ENCODE measurements at places on chromosomes 3 and 15. TPM values are rescaled to one million over a fixed set of nuclear protein-coding genes. Genes with fewer than 3 reads are reported as not detected.

The PIAS1 gene
- polyA plus RNA-seq: 63.0 TPM

- no peak for DNase-seq
These were observed 23.3 kb downstream of the SCG5 start for GRCh38 chr15:32664796-32665195.

DNA sequence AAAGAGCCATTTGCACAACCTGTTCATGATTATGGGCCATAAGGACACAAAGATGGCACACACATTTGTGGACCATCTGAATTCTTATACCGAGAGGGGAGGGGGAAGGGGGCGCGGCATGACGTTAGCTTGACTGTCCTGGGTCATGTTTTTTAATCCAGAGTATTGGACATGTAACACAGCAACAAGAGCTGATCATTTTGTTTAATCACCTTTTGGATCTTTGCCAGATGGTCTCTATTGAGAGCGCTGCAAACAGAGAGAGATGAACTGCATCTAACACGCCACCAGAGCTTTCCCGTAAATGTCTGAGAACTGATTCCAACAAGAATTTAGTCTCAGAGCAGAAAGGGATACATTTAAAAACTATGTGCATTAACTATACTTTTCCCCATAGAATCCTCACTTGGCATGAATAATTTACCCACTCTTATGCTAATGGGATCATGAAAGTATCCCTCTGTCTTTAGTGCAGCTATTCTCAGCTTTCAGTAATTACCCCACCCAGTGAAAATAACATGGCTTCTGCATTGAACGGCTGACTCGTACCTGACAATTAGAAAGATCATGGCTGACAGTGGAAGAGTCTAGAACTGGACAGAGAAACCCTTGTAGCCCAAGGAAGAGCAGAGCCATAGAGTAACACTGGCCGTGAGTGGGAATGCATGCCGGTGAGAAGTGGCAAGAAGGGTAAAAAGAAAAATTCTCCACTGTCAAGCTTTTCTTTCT lies 22.6 kb downstream of the MEIS2 start:
- DNase-seq: no peak

DNA sequence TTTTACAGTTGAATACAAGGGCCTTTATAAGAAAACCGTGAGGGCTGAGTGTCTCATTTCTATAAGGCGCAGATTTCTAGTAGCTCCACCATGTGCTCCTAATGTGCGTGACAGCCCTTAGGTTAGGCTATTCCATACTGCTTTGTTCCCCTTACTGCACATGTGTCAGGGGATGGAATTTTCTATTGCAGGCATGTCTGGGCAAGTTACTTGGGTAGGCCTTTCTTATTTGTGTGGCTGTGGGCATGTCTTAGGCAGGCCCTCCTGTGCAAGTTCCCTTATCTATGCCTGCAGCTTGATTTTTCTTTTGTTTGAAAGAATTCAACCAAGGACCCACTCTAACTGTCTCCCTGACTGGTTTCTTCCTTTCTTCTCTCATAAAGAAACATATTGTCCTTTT lies 434.2 kb upstream of the CNTN3 start:
- DNase-seq: no peak

DNA sequence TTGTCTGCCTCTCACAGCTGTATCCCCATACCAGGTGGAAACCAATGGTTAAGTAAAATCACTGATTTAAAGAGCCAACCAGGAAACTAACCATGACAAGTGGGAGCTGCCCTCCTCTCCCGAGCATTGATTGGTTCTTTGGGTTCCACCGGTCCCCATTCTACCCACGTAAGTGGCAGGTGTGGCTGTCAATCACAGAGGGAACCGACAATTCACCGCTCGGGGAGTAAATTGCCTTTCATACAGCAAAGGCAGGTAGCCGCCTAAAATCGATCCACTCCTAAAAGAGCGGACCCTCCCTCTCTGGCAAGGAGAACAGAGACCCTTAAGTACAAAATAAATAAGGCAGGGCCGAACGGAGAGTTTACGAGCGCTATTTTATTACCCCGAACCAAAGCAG lies 1.2 kb downstream of the ERC2 start:
- DNase-seq: peak; percentile 33

GRCh38 chr3:64129581-64129980 lies 95.7 kb downstream of the PRICKLE2 start:
- DNase-seq: no peak

Measured in left lung (tissue), 14 donors.